Midbrain (tissue), 1 donor: ENCODE measurements at places on chromosomes 7 and 10.
A peak's percentile ranks its signal among the peaks of the same experiment; 100 is the strongest.

GRCh38 chr10:1519391-1519790, 217.9 kb downstream of the ADARB2 start:
- DNase-seq = no peak

GRCh38 chr7:1466524-1467271, 7.4 kb upstream of the MICALL2 start:
- peak; percentile 24 for DNase-seq

DNA sequence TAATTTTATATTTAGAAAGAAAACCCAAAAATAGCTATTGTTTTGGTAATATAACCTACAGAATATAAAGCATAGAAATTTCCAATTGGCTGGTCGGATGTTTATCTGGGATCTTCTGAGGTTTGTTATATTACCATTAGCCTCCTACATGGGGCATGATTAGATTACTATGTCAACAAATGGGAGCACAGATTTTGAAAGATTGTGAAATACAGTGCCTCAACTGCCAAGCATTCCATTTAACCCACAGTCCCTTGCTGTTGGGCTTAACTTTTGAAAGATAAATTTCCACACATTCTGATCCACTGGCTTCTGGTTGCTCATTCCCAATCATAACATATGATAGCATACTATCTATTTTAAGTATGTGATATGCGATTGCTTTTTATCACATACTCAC, 455.4 kb upstream of the C7orf33 start:
- no peak for DNase-seq

DNA sequence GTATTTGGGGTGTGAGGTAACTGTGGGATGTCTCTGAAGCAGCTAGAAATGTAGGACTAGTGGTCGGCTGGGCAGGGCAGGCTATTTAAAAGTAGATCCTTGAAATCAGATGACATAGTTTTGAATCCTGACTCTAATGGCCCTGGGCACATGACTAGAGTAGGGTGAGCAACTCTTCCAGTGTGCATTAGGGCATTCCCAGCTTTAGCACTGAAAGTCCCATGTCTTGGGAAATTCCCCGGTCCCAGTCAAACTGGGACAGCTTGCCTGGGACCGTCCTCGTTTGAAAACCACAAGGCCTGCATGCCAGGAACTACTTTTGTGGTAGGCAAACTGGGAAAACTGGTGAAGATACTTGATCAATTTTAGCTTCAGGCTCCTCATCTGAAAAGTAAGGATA, 255.3 kb downstream of the PTEN start:
- no peak for DNase-seq

GRCh38 chr7:158102897-158103296, 484.7 kb downstream of the PTPRN2 start:
- no peak for DNase-seq

GRCh38 chr7:18610331-18610948, 114.9 kb downstream of the HDAC9 start:
- no peak for DNase-seq

GRCh38 chr10:18409599-18410397, 241.6 kb downstream of the NSUN6 start:
- no peak for DNase-seq

GRCh38 chr7:149307775-149308501, 45.9 kb downstream of the ZNF783 start:
- no peak for DNase-seq

DNA sequence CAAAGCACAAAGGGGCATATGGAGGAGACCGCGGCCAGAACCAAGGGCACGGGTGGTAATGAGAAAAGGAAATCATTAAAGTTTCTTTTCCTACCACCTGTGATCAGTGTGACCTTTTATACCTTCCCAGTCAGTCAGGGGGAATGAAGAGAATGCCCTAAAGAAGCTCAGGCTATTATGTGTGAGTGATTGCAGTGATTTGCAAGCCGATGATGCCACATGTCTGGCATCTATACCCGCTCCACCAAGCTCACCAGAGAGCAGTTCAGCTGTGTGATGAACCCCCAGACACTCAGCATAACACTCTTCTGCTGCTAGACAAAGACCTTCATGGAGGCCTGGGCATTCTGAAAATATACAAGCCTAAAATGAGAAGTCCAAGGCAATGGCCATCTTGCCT, 106.2 kb upstream of the AGK start:
- DNase-seq = no peak

DNA sequence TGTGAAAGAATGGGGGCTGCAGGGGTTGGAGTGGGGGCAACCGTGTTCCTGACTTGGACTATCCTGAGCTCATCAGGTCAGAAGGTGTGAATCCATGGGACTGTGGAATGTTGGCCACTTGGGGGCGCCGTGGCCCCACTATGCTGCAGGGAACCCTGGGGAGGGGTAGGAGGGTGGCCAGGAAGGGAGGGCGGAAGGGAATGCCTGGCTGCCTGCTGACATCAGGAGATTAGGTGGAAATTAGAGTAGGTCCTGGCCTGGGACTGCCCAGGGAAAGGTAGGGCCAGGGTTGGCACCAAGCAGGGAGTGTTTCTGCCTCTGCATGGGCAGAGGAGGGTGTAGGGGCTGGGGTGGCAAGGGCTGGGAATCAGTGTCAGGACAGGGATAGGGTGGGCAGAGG, 65.8 kb upstream of the PRSS58 start:
- peak; percentile 79 for DNase-seq

- DNase-seq = no peak
Observed at GRCh38 chr7:129258649-129259389, 34.0 kb downstream of the AHCYL2 start.

- peak; percentile 24 for DNase-seq
Observed at GRCh38 chr10:118595598-118596425, at the start of gene PRLHR. Gene PRLHR, minus strand, starts transcription at chr10:118595648. Its CDS starts 404 bp downstream, at chr10:118595244.

DNA sequence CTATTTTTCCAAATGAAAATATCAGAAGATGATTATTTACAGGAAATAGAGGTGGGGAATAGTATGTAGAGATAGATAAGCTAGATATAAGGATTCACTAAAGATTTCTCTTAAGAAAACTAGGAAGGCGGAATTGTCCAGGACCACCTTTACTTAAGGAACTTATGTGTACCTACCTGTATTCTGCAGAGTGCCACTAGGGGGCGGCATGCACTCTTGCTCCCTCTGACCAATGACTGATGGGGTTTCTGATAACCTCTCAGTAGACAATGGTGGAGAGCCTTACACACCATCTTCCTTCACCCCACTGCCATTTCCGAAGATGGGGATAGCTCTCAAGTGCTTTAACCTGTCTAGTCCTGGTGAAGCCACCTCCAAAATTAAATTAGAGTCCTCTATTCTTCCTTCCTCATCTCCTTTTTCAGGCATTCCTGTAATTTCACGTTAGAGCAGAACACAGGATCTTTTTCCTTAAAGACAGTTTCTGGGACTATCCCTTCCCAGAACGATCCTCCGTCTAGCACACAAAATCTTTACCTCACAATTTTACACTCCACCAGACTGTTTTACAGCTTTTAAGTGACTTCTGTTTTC, 453.1 kb downstream of the SORCS1 start:
- peak; percentile 4 for DNase-seq

DNA sequence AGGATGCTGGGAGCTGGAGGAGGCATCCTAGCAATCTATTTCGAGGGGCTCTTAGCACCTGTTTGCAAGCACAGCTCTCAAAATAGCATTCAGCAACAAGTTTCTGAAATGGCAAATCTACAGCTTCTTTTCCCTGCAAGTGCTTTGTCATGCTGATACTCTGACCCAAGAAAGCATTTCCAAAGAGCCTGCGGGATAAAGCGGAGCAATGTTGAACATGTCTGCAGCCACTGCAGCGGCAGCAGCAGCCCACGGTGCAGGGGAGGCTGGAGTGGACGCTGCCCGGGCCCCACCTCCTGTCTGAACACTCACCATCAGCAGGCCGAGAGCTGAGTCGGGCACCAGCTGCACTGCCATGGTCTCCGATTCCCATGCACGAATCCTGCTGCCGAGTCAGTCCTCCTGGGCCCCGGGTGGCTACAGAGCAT, 964 bp downstream of the FRMD4A start:
- no peak for DNase-seq

DNA sequence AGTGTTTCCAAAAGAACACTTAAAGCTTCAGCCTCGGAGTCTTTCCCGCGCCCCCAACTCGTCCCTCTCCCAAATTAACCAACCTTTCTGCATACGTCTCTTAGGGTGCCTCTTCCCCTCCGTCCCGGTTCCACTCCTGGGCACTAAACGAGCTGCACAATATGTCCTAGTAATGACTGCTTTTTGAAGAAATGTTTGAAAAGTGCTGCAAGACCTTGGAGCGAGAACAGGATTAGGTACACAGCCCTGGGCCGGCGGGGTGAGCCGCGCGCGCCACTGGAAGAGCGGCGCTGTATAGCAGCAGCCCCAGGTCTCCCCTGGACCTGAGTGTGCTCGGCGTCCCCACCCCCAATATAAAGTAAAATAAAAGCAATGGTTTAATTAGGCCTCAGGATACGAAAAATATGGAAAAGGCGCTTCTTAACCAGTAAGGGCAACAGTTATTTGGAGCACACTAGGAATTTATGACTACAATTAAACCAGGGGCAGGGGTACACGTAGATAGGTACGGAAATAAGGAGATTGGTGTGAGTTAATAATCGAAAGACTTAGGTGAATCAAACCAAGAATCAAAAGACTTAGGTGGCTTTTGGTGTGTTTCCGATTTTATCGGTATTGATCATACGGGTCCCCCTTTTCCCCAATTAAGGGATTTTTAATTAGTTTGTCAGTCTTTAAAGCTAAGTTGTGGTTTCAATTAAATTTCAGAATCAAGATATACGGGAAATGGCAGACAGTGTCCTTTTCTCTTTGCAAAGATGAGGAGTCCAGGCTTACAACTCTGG, 1.9 kb downstream of the TET1 start:
- peak; percentile 14 for DNase-seq

GRCh38 chr10:119796039-119796438, 70.2 kb downstream of the INPP5F start:
- DNase-seq = no peak

- no peak for DNase-seq
Observed at GRCh38 chr10:72083790-72084459, 4.4 kb downstream of the SPOCK2 start.

DNA sequence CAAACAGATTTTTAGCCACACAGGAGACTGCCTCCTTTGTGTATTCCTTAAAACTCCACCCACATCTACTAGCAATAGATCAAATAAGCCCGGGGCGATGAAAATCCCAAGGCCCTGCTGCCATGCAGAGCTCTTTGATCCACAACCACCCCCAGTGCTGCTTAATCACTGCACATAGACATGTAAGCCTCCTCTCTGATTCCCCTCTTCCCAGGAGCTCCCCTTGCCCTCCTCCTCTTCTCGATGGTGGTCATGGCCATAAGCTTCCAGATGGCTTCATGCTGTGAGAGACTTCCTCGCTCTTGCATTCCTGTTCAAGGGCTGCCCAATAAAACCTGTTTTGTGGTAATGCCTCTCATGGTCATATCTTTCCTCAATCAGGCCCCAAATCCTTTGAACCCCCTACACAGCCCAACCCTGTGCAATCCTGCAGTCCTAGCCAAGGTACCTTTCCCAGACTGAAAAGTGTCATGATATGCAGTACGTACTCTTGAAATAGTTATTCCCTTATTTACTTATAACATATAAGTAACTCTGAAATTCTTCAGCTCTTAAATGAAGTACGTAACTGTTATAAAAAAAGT, 158.5 kb downstream of the CACNA2D1 start:
- DNase-seq = no peak

GRCh38 chr10:8402576-8402975, 348.1 kb downstream of the GATA3 start:
- DNase-seq = no peak

DNA sequence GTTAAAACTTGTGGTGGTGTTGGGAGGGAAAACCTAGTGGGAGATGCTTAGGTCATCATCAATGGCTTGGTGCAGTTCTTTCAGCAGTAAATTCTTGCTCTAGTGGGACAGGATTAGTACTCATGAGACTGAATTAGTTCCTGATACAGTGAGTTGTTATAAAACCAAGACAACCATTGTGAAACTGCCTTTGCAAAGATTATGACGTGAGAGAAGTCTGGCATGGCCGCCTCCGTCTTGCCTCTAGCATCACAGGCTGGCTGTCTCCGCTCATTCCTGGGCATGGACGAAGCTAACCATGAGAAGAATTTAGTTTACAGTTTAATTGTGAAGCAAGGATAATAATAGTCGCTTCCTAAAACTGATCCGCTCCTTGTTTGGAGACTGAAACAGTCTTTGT, 186.4 kb downstream of the KIF20B start:
- no peak for DNase-seq

- DNase-seq = peak; percentile 7
Observed at GRCh38 chr10:54402576-54402975, 398.5 kb downstream of the PCDH15 start.

- no peak for DNase-seq
Observed at GRCh38 chr7:28669330-28669729, 257.0 kb downstream of the CREB5 start.

- DNase-seq = peak; percentile 95
Observed at GRCh38 chr10:72254813-72255568, 18.7 kb upstream of the DDIT4 start.

DNA sequence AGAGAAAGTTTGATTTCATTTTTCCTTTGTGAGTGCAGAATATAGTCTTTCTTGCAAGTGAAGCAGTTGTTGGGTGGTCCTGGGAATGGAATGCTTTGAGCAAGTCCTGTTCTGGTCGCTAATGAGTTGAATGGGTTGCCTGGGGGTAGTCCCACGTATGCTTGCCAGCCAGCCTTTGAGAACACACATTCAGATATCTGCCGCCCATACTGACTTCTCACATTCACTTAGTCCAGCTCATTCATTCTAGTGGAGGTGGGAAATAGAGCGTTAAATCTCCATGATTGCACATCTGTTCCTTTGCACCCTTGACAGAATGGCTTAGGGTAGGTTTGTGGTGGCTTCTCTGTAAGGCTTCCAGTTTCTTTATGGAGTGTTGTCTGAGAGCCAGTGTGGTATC, 256.6 kb downstream of the SORCS3 start:
- DNase-seq = no peak

- DNase-seq = peak; percentile 10
Observed at GRCh38 chr10:110681023-110681681, 37.0 kb downstream of the RBM20 start.

GRCh38 chr10:44280226-44281014, 104.5 kb downstream of the CXCL12 start:
- no peak for DNase-seq

DNA sequence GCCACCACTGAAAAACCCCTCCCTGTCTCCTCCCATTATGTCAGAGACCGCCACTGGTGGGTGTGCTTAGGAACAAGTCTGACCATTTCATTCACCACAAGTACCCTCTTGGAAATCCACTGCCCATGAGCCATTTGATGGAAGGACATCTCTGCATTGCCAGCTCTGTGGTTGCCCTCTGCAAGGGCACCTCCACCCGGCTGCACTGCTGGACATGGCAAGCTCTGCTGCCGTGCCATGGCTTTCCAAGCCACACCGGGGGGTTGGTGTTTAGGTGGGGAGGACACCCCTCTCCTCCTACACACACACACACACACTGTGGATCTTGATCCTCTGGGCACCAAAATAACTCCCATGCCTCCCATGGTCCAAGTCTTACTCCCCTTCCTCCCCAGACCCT, 5.2 kb upstream of the PLXNA4 start:
- DNase-seq = no peak

- DNase-seq = no peak
Observed at GRCh38 chr7:155852426-155853301, 40.4 kb upstream of the SHH start.

GRCh38 chr7:1385809-1386622, 73.3 kb downstream of the MICALL2 start:
- DNase-seq = no peak
